ENCODE measurements at places on chromosomes 1 and 21.

- no peak for DNase-seq
Measured at GRCh38 chr21:41367945-41368734, 6.3 kb downstream of the MX2 start.

- no peak for DNase-seq
Measured at GRCh38 chr1:214445199-214445598, 106.2 kb downstream of the PTPN14 start.

DNA sequence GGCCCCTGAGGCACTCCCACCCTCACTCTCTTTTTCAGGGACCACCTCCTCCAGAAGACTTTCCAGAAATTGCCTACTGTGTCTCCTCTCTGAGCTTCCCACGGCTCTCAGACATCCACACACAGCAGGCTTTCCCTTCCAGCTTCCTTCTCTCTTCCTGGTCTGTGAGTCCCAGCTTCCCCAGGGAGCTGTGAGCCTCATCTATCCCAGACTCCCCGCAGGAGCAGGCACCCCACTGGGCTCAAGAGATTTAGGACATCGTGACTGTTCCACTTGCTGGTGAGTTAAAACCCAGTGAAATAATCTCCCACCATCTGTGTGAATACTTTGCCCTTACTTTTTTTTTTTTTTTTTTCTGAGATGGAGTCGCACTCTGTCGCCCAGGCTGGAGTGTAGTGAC lies 22.0 kb upstream of the PRELP start:
- no peak for DNase-seq

DNA sequence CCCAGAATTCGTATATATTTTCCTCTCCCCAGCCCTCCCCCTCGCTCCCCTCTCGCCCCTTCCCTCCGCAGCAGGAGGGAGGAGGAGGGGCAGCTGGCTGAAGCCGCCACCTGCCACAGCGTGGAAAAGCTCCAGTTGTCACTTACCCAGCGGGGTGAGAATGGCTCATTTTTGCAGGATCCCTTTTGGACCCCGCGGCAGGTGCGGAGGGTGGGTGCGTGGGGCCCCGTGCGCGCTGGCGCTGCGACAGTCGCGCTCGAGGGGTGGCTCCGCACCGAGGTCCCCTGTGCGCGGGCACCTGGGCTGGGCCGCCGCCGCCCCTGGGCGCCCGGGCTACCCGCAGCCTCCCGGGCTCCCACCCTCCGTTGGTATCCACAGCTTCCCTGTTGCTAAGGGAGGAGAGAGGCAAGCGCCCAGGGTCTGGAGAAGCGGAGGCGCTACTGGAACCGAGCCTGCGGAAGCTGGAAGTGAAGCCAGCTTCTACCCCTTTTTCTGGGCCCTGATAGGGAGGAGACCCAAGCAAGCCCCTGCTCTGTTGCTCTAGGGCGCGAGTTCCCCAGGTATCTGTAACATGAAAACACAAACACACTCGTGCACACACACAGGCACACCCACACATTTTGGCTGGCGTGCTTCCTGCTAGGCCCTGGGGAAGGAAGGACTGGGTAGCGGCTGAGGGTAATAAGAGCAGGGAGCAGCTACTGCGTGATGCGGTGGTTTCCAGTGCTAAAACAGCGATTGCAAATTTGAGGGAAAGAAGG lies at the start of gene ERICH3:
TSS of gene ERICH3 (minus strand) at position 442 of the 761 bp plus-strand sequence. CDS start at position 169, 273 bp downstream.
- DNase-seq, result peak; percentile 61

DNA sequence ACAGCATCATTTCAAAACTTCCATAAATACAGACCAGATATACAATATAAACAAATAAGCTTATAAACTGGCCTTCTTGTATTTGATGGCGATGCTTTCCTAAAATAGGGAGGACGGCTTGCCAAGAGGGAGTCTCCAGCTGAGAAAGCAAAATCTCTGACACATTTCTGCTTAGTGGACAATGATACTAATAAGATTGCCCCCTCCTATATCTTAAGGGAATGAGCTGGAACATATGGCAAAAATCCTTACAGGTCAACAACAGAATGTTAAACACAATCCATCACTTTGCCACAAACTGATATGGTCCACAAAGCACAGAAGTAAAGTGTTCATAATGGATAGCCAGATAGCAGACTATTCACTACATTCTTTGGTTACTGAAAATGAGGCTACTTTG lies 7.1 kb upstream of the GADD45A start:
- no peak for DNase-seq

- no peak for DNase-seq
Measured at GRCh38 chr1:77014073-77014788, 147.0 kb downstream of the ST6GALNAC5 start.

GRCh38 chr21:45867041-45867666 lies 114.4 kb upstream of the COL6A1 start:
- no peak for DNase-seq

- no peak for DNase-seq
Measured at GRCh38 chr1:42152119-42152518, 1.1 kb upstream of the GUCA2B start.

- DNase-seq, result no peak
Measured at GRCh38 chr1:212688341-212689047, 11.1 kb downstream of the BATF3 start.

- no peak for DNase-seq
Measured at GRCh38 chr1:108045460-108045859, 80.5 kb upstream of the VAV3 start.

- DNase-seq, result no peak
Measured at GRCh38 chr21:26814386-26814785, 30.8 kb downstream of the ADAMTS1 start.

DNA sequence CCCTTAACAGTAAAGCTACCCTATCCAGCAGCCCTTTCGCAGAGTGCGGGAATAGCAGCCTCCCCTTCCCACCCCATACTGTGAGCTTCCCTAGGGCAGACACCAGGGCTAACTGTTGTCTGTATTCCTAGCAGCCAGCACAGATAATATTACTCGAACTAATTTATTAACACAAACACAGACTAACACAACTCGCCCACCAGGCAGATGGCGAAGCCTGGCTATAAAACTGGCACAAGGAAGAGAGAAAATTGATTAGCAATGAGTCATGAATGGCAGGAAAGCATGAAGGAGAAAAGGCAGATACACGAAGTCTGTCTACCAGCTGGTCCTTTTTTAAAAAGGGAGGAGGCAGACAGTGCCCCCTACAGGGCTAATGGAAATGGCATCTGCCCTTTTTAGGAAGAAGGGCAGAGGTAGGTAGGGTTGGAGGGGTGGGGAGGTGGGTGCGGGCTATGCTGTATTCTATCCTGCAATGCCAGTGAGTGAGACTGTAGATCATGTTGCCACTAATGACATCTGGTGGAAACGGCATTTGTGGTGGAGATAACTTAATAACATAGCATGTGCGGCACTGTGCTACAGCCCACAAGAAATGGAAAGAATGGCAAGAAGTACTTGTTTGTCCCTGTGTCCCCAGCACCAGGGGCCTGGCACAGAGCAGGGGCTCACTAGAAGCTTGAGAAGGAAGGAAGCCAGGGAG lies 30.6 kb upstream of the CTPS1 start:
- DNase-seq, result peak; percentile 22

GRCh38 chr1:6054596-6054995 lies 8.9 kb downstream of the KCNAB2 start:
- no peak for DNase-seq

GRCh38 chr1:230808281-230808872 lies 59.9 kb downstream of the C1orf198 start:
- no peak for DNase-seq

GRCh38 chr1:227883073-227883520 lies 64.6 kb downstream of the WNT9A start:
- DNase-seq, result no peak

DNA sequence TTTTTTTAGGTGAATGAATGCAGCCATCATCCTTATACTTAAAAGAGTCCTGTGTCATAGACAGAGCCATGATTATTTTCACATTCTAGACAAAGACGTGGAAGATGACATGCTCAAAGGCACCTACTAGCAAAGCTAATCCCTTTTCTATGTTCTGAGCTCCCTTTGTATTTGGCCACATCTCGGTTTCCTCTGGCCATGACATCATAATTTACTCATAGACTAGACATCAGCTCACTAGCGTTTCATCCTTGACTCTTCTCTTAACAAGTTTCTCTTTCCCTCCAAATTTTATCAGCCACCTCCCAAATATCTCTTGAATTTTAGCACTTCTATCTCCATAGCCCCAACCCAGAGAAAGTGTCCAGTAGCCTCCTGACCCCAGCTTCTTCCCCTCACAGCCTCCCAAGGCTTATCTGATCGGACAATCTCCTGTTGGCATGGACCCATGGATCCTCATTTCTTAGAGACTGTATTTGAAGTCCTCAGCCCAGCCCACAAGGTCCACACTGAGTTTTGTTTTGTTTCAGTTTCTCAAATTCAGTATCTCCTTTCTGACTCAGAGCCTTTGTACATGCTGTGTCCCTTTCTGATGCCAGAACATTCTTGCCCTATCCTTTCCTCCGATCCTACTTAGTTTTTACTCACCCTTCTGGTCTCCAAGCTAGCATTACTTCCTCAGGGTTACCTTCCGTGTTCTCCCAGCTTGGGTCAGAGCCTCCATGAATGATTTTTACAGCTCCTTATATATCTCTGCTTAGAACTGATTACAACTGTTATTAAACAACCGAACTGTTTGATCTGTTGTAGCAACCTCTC lies 33.0 kb upstream of the EPS8L3 start:
- no peak for DNase-seq

DNA sequence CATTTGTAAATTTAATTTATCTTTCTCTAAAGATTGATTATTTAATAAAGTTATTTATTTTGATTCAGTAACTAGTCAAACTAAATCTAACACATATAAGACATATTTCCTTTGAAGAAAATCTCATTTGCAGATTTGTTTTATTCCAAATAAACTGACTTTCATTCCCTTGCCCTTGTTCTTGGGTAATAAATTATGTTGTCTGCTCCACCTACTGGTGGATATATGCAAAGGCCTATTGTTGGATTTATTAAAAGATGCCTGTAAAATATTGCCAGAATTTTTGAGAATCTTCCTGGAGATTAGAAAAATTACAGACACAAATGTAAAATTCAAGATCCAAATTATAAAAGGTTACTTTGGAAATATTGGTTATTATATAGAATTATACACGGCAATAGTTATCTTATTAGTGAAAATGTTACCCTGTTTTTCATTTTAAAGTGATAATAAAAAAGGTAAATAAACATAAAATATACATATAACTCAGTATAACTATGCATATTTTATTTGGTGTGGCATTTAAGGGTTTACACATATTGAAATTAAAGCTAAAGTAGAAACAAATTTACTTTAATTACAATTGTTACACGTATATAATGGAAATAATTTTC lies 116.1 kb downstream of the SPATA17 start:
- no peak for DNase-seq

DNA sequence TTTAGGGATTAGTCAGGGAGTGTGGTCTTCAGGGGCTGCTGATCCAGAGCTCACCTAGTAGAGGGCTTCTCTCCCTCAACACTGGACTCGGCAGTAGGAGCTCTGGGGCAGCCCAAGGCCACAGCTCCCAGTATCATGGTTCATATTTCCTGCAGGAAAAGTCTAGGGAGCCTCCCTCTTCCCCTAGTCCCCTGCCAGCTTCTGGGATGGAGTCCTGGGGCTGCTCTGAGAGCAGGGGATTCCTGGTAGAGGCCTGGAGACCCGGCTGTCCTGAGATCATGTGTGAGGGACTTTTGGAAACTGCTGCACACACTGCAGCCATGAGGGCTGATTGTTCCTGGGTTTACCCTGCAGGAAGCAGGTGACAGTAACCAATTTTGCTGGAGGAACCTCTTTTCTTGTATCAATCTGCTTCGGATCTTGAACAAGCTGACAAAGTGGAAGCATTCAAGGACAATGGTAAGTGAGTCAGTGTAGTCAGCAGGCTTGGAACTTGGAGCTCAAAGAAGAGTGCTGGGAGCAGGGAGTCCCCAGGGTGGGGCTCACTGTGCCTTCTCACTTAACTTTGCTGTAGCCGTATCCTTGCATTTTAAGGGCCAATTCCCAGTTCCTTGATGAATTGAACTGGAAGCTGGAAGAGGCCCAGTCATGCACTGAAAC lies 16.3 kb downstream of the STRIP1 start:
- no peak for DNase-seq

DNA sequence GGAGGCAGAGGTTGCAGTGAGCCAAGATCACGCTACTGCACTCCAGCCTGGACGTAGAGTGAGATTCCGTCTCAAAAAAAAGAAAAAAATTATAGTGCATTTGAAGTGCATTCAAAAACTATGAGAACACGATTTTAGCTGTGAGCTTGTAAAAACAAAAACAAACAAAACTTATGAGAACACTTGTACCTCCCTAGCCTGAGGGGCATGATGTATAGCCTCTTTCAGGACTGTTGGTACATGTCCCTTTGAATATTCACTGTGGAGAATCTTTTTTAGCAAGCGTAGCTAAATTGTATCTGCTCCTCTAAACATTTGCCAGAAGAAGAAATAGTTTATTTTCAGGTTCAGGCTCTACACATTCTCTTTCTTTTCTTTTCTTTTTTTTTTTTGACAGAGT lies 9.5 kb upstream of the DEGS1 start:
- DNase-seq, result no peak

GRCh38 chr1:59352065-59352464 lies 55.2 kb downstream of the FGGY start:
- DNase-seq, result no peak

DNA sequence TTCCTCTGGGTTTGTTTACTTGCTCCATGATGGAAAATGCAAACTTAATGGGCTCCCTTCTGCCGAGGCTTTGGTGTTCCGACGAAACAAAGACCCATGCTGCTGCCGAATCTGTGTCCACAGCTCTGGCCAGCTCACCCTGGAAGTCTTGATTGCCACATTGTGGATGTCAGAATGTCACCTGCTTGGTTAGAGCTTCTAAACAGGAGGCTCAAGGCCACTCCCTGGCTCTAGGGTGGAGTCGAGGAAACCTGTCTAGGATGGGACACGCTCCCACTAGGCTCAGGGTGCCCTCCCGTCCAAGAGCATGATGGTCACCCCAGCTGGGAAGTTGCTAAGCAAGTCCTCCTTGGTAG lies 279.3 kb upstream of the VAMP3 start:
- peak; percentile 39 for DNase-seq

- DNase-seq, result no peak
Measured at GRCh38 chr21:44487831-44488230, 32.5 kb downstream of the LRRC3 start.

DNA sequence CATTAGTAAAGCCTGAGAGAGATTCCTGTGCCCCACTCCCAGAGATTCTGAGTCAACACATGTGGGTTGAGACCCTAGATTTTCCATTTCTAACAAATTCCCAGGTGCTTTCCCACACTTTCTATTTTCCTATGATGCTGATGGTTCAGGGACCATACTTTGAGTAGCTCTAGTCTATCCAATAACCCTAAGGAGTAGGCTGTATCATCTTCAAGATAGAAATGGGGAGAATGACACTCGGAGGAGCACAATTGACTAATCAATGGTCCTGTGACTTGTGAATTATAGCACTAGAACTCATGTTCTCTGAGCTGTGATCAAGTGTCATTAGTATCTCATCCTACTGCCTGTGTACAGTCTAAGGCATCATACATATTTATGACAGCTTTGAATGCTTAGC lies 232.9 kb upstream of the B3GALT2 start:
- no peak for DNase-seq

GRCh38 chr21:17869115-17869514 lies 50.0 kb upstream of the C21orf91 start:
- DNase-seq, result no peak

DNA sequence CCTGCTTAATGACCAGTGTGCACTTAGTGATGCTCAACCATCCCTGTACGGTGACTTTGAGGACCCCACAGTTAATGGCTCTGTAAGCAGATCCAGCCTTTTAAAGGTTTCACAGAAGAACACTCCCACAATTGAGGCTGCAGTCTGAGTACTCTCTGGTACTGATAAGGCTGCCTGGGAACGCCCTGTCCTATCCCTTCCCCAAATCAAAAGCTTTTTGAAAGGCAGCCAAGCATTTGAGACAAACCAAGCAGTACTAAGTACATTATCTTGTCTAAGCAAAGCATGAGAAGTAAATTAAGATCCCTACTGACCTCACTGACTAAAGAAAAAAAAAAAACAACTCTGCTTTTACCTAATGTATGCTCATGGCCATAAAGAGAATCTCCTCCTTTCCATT lies 60.7 kb downstream of the SH3GLB1 start:
- no peak for DNase-seq
